ENCODE measurements at places on chromosomes 16 and 17. TPM values are rescaled to one million over a fixed set of nuclear protein-coding genes. Genes with fewer than 3 reads are reported as not detected.

Gene HBA2
- 45.5 TPM for total RNA-seq

Gene GPRC5C
- total RNA-seq, result 321 TPM

Gene TMEM238L
- total RNA-seq, result 25.2 TPM

Gene CLEC18A
- total RNA-seq, result not detected

Gene NPIPA8
- 21.7 TPM for total RNA-seq

Gene SGF29
- total RNA-seq, result 6.8 TPM

Gene SPATA22
- 4.1 TPM for total RNA-seq

Gene CHST5
- total RNA-seq, result not detected

Gene HSBP1
- 29.2 TPM for total RNA-seq

Gene PLXDC1
- total RNA-seq, result 77.2 TPM

Gene MYL11
- total RNA-seq, result not detected

Gene SDK2
- total RNA-seq, result 9.6 TPM

Gene OTOP3
- total RNA-seq, result not detected

Gene NEUROD2
- not detected for total RNA-seq

Gene UBALD1
- 77.2 TPM for total RNA-seq

Gene CDC42EP4
- 44.9 TPM for total RNA-seq

Gene C17orf113
- 2.5 TPM for total RNA-seq

Gene FGF11
- 15.6 TPM for total RNA-seq

Gene CDRT15
- total RNA-seq, result not detected

Gene MYL4
- total RNA-seq, result 5.7 TPM

Gene ITGA2B
- under 0.01 TPM for total RNA-seq

Gene FA2H
- 54.7 TPM for total RNA-seq

Gene CA10
- not detected for total RNA-seq

Gene CBFA2T3
- total RNA-seq, result 0.92 TPM

Gene SLC6A2
- total RNA-seq, result 0.73 TPM

Gene EPN2
- total RNA-seq, result 48.4 TPM

Gene CHRNE
- total RNA-seq, result 2.0 TPM

Gene WNT9B
- not detected for total RNA-seq

Gene HS3ST2
- total RNA-seq, result 0.58 TPM

Gene KIF2B
- total RNA-seq, result not detected

Gene PERCC1
- 2.0 TPM for total RNA-seq

Gene PLA2G15
- total RNA-seq, result 15.4 TPM

Gene C17orf107
- 1.4 TPM for total RNA-seq

Gene C16orf87
- total RNA-seq, result 6.7 TPM

Gene STH
- total RNA-seq, result not detected

Gene LAT
- 26.8 TPM for total RNA-seq

Gene KRT33A
- not detected for total RNA-seq

Gene MPP2
- total RNA-seq, result 0.89 TPM

Gene SHISA6
- 1.3 TPM for total RNA-seq

Gene CCL18
- total RNA-seq, result not detected

Gene TP53TG3B
- total RNA-seq, result not detected

Gene STX1B
- total RNA-seq, result not detected

Gene SAMD14
- total RNA-seq, result 1.5 TPM

Gene TRAPPC1
- 43.2 TPM for total RNA-seq

Gene VMO1
- total RNA-seq, result not detected
